ENCODE measurements at places on chromosomes 16 and 17.

GRCh38 chr17:9484789-9485188 is 90.8 kb downstream of the STX8 start:
- no peak for DNase-seq

DNA sequence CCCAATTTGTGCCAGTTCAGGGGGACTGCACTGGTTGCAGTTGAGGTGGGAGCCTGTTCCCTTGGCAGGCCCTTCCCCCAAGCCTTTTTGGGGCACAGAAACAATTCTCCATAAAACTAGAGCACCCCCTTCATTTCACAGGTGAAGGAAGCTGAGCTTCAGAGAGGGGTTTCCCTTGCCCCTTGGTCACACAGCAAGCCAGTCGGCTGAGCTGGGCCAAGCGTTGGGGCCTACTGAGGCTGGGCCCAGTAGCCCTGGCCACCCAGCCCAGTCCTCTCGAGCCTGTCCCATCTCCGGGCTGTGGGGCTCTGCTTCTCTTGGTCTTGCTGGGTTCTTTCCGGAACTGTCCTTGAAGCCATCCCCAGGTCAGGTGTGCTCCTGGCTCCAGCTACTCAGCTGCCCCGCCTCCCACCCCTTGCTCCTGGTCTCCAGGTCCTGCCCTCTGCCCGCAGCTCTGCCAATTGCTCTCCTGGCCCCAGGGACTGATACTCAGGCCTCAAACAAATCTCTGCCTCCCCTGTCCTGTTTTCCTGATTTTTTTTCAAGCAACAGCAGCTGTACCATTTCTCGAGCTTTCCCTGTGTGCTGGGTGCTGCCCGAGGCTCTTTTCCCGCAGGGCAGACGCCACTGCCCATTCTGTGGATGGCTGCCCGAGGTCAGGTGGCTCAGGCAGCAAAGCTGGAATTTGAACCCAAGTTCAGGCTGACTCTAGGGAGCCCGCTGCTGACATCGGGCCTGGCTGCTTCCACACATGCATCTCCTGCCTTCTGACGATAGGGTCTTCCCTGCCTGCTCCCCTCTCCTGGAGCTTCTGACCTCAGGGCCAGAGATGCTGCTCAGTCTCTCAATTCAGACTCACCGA is 87.4 kb upstream of the NKD1 start:
- no peak for DNase-seq

GRCh38 chr17:77434136-77435114 is 293.7 kb downstream of the SEC14L1 start:
- DNase-seq = no peak

DNA sequence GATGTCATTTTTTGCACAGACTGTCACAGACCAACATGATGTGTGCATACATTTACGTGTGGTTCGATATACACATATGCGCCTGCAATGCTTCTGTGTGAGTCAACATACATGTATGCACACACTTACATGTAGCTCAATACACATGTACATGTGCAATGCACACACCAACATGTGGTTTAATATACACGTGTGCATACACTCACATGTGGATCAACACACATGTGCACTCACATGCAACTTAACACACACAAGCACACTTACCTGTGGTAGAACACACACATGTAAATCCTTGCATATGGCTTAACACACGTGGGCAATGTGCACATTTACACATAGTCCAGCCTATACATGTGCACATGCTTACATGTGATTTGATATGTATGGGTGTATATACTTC is 97.5 kb downstream of the CYLD start:
- DNase-seq = peak; percentile 28

- no peak for DNase-seq
Observed at GRCh38 chr17:79039171-79039570, 15.2 kb downstream of the C1QTNF1 start.

DNA sequence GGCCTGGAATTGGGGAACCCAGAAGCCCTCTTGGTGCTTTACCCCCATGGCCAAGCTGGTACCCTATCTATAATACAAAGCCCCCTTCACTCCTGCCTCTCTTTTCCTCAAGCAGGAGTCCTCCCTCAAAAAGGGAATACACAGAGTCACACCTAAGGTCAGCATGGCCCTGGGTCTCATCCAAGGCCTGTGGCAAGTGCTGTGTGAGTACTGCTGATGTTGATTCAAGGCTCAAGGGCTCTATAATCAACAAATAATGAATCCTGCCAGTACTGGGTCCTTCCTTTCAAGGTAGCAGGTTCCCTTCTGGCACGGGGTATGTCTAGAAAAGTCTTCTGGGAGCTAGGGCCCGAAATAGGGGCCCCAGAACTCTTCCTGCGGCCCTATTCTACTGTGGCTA is 187.3 kb downstream of the CYB561 start:
- no peak for DNase-seq

DNA sequence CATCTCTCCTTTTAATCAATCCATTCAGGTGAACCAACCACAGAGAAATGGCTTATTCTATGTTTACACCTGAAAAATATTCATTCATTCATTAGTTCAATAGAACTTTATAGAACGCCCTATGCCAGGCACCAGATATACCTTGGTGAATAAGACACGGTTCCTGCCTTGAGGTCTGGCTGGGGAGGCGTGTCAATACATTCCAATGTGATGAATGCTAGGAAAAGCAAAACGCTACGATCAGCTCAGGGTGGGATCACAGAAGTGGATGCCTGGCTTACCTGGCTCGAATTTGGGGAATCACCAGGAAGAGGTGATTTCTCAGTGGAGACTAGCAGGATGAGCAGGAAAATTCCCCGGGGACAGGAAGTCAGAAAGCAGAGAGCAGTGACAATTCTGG is 17.5 kb upstream of the WFIKKN2 start:
- DNase-seq = no peak

GRCh38 chr17:320139-320538 is 32.5 kb downstream of the RPH3AL start:
- DNase-seq = no peak

DNA sequence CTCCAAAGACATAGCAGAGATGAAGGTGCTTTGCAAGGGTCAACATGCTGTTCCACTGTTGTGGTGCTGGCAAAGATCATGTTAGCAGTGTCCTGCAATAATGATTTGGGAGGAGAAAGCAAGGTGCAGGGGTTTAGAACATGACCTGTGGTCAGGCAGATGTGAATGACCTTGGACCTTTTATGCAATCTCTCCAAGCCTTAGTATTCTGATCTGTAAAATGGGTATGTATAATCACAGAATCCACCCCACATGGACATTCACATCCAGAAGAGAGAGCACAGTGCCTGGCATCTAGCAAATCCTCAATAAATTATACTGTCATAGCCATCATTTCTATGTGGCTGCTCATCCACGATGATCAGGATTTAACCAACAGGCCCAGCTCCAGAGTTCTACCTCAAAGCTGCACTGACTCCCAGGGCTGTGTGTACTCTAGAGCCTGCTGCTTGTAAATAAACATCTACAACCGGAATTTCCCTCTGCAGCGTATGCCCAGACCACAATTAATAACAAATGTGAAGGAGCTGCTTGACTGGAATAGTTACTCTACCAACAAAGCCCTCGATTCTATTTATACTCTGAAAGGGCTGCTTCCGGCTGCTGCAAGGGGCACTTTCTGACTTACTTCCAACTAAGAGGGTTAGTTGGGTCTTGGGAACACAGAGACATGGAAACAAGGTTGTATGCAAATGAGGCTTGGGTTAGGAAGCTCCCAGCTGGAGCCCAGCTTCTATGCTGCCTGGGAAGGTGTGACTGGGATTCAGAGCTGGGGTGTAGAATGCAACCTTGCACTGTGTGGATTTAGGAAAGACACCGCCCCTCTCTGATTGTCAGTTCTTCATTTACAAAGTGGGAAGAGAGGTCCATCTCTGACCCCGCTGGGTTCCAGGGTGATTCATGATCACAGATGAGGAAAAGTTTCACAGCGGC is 265.2 kb downstream of the XYLT1 start:
- DNase-seq = no peak

DNA sequence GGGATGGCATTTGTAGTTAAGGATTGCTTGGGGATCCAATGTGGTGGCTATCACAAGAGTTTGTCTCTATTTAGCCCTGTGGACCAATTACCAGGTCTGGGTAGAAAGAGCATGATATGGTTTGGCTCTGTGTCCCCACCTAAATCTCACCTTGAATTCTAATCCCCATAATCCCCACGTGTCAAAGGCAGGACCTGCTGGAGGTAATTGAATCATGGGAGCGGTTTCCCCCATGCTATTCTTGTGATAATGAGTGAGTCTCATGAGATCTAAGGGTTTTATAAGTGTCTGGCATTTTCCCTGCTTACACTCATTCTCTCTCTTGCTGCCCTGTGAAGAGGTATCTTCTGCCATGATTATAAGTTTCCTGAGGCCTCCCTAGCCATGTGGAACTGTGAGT is 86.4 kb upstream of the HS3ST4 start:
- DNase-seq = no peak

GRCh38 chr16:54933281-54934011 is 2.8 kb downstream of the IRX5 start:
- DNase-seq = no peak

DNA sequence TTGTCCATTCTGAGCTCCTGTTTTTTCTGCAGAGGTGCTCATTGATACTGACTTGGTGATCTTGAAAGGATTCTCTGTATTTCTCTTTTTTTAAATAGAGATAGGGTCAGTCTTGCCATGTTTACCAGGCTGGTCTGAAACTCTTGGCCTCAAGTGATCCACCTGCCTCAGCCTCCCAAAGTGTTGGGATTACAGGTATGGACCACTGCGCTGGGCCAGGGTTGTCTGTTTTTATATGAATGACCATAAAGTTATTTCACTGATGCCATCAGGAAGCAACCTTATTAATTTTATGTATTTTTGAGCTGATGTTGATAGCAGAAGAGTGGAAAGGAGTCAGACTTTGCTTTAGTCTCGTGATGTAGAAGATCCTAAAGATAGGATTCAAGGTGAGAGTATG is 35.7 kb upstream of the METTL9 start:
- no peak for DNase-seq

- no peak for DNase-seq
Observed at GRCh38 chr17:61833536-61834193, 29.7 kb downstream of the BRIP1 start.

GRCh38 chr17:18951941-18952842 is at the start of gene SLC5A10:
TSS of gene SLC5A10 (plus strand) at chr17:18952165. CDS start at chr17:18952206, 41 bp downstream.
- no peak for DNase-seq

- DNase-seq = no peak
Observed at GRCh38 chr17:66535611-66536010, 233.2 kb downstream of the PRKCA start.

DNA sequence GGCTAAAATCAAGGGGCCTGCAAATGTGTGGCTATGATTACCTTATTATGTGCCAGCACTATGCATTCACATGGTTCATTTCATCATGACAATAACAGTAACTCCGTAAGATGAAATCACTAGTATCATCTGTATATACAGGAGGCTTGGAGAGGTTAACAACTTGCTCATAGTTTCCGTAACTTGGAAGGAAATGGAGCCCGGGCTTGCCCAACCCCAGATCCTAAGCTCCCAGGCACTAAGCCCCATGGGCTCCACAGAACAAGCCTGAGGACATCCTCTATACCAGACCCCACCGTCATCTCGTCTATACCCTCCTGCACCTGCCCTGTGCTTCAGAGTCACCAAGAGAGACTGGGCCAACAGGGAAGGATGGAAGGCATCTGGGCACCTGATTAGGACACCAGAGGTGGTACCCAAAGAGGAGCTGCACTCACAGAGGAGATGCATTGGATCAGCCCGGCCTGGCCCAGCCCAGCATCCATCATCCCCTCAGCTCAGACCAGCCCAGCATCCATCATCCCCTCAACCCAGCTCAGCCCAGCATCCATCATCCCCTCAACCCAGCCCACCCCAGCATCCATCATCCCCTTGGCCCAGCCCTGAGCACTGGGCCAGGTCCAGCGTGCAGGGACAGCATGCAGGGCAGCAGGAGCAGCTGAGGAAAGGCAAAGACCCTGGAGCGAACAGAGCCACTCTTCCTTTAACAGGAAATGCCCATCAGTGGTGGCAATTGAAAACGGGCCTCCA is 28.5 kb downstream of the NSMCE1 start:
- DNase-seq = no peak

DNA sequence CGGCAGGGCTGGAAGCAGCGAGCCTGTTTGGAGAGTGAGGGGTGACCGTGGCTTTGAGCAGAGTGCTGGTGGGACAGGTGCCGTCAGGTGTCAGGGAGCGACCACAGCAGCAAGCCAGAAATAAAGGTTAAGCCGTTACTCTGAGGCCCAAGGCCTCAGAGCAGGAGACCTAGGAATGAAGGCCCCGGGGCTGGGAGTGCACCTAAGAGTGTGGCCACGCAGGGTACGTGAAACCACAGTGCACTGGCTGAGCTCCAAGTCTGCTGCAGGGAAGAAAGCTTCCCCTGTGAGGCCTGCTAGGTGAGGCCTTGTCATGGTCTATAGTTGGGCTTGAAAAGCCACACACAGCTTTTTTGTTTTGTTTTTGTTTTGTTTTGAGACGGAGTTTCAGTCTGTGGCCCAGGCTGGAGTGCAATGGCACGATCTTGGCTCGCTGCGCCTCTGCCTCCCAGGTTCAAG is 8.7 kb downstream of the CLUAP1 start:
- no peak for DNase-seq

DNA sequence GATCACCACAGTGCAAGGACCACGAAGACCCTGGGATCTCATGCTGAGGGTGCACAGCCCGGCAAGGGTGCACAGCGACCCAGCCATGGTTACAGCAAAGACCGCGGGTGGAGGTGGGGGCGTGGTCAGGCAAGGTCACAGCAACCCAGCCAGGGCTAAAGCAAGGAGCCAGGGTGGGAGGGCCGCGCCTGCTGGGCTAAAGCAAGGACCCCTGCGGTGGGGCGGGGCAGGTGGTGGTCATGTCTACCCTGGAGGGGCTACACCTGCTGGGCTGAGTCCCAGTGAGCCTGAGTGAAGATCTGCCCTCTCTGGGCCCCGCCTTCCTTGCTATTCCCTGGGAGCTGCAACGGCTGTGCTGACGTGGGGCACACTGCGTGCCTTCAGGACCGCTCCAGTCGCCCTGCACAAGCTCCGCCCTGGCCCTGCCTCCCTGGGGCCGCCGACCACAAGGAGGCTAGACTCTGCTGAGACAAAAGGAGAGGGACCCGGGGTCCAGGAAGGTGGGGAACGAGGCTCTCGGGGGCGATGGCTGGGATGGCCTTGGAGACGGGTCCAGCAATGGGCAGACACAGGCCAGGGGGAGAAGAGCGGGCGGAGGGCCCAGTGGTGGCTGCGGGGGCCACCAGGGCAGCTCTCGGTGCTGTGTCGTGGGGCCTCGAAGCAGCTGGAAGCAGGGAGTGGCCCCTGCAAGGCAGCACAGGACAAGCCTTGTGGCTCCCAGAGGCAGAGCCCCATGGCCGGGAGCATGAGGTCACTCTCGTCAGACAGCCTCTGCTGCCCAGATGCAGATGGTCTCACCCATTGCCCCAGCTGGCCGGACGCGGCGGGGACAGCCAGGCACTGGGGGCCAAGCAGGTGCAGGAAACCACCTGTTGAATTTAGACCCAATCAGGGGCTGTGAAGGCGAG is 52.8 kb downstream of the CBFA2T3 start:
- DNase-seq = no peak

DNA sequence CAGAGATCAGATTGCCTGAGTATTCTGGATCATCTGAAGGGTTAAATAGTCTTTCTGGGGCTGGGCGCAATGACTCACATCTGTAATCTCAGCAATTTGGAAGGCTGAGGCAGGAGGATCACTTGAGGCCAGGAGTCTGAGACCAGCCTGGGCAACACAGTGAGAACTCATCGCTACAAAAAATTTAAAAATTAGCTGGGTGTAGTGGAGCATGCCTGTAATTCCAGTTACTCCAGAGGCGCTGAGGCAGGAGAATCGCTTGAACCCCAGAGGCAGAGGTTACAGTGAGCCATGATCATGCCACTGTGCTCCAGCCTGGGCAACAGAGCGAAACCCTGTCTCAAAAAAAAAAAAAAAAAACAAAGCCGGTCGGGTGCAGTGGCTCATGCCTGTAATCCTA is 15.7 kb downstream of the MVP start:
- no peak for DNase-seq
